Neural progenitor cell (in vitro differentiated cells): ENCODE measurements at places on chromosomes 3 and 15. TPM values are rescaled to one million over a fixed set of nuclear protein-coding genes. Genes with fewer than 3 reads are reported as not detected.

The ERICH6 gene
- 0.28 TPM in 1 of 2 replicates, not detected in the other for total RNA-seq

The LAMB2 gene
- total RNA-seq: 75.4 and 137 TPM in 2 replicates

The GATM gene
- total RNA-seq: 21.3 and 21.4 TPM in 2 replicates

DNA sequence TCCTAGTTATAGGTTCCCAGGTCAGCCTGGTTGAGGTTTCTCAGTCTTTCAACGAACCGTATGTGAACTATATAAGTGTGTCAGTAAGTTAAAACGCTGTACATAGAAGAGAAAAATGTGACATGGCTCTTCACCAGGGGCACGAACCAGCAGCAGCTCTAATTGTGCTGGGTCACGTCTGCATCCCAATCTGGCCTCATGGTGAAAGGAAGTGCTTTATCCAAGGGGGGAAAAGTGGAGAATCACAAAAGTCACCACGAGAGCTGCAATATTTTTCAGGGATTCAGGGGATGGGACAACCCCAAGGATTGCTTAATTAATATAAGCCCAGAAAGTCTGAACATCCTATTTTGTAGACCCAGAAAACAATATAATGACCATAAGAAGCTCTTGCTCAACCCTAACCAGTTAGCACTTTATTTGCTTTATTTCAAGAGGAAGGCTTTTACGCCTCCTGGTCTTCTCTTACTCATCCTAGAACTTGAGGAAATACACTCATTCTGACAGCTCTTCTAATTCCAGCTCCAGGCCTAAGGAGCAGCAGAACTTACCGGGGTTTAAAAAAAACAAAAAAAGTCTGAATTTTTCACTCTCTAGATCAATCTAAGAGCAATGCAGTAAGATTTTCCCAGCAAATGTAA is 16.5 kb downstream of the ANXA2 start:
- no peak for DNase-seq

DNA sequence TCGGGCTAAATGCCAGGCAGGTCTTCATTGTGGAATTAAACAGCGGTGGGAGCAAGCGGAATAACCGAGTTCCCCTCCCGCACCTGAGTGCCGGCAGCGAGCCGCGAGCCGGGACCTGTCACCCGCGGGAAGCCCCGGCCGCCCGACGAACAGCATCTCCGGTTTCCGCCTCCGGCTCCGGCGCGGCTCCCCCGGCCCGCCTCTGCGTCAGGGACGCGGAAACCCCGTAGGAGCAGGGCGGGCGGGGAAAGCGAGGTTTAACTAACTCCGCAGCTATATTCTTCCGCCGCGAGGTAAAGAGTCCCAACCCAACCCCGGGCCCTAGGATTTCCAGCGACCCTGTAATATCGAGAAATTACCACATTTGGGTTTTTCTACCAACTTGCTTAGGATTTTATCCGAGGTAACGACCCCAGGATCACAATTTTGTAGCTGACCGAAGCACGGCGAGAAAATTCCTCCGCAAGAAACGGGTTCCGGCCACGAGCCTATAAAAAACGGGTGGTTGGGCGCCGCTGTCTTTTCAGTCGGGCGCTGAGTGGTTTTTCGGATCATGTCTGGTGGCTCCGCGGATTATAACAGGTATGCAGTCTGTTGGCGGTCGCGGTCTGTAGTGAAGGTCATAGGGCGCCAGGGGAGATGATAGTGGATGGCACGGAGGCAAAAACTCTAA is at the start of gene EIF4A2:
EIF4A2 (plus strand) TSS at position 520 of the 673 bp plus-strand sequence; CDS start at position 554, 34 bp downstream.
- DNase-seq: peak; percentile 97

- DNase-seq: no peak
Measured at GRCh38 chr3:158847452-158847821, 45.6 kb downstream of the MFSD1 start.

- DNase-seq: no peak
Measured at GRCh38 chr15:81166636-81167305, 29.9 kb upstream of the IL16 start.

DNA sequence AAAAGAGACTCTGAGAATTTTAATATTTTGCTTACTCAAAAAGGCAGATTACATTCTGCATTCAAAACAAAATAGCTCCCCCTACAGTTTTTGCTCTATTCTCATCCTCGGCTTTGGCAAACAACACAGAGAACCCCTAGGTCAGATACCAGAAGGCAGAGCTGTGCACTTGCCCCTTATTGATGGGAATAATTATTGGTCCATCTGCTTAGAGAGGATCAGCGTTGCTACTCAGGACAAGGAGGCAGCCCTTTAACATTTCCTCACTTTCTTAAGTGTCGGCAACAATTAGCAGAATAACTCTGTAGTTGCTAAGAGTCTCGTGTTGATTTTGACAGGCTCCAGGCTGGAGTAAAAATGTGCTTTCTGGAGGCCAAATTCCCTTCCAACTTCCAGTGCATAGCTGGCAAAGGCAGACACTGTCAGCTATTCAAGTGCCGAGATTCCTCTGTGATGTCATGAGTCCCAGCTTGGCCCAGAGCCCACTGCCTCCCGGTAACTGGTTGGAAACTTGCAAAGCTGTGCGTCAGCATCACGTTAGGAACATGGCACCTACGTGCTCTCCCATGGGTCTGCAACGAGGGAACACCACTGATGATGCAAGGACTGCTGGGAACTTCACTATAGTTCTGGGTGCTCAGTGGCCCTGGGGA is 482.7 kb upstream of the ADAMTS9 start:
- peak; percentile 44 for DNase-seq

DNA sequence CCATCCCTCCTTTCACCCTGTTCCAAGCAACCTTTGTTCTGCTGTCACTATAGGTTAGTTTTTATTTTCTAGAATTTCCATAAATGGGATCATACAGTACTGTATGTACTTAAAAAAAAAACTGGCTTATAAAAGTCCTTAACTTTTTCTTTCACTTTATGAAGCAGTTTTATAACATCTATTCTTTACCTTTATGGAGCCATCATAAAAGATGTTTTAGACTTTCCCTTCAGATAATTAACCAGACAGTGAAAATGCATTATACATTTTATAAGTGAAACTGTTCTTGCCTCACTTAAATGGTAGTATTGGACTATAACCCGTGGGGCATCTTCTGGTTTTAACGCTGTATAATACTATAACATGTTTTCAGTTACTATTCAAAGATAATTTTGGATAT is 26.2 kb downstream of the PLS1 start:
- no peak for DNase-seq

DNA sequence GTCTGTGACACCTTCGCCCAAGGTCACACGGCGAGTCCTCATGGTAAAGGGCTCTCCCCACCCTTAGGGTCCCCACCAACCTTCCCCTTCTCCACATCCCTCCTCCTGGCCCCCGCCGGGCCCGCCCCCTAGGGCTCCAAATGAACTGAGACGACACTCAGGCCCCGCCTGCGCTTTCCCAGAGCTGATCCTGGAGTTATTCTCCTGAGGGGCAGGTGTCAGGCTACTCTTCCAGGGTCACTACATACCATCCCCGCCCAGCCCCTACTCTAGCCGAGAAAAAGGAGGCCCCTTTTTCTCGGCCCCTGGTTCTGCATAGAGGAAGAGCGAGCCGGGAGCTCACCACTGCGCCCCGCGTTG is 292 bp downstream of the USP4 start:
- DNase-seq: peak; percentile 76

- no peak for DNase-seq
Measured at GRCh38 chr15:77031376-77032050, 36.6 kb downstream of the PSTPIP1 start.

DNA sequence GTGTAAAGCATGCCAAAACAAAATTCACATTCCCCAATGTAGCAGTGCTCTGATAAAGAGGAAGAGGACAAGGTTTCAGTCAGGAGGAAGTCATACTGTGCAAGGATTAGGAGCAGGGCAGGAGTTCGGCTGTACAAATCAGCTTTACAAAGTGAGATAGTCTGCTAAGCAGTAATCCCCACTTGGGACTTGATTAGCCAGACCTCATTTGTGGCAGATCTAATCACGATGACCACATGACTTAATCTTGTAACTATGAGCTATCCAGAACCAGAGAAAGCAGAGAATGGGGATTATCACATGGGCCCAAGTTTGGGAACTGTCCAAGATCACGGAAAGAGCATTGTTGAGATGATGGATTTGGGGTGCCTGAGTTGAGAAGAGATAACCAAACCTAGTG is 7.8 kb downstream of the DCBLD2 start:
- peak; percentile 58 for DNase-seq

GRCh38 chr15:84955089-84955848 is 26.4 kb upstream of the PDE8A start:
- peak; percentile 70 for DNase-seq

The ADAMTS7 gene
- total RNA-seq: 19.2 and 56.6 TPM in 2 replicates

DNA sequence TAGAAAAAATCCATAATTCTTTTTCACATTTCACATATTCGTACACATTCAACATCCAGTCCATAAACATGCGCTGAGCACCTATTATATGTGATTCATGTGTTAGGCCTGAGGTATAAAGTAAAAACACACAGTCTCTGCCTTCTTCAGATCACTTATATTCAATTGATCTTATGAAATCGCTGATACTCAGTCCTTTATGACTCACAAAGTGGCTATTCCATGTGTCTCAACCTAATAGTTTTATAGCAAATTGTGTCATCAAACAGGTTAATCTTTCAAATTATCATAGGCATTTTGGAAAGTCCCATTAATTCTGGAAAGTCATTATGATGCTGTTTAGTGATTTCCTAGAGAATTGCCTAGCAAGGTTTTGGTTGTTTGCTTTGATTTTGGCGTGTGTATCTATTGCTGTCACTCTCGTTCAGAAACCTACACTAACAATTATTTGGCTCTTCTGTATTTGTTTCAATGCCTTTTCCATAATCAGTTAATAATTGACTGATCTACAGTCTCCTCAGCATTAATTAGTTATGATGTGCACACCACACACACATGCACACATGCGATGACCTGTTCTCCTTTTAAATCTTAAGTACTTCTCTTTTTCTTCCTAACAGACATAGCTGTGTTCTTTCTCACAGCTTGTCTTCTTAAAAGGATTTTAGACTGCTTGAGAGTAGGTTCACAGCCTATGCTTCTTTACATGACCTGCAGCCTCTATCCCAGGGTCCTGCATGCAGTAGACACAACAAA is 353.1 kb downstream of the MECOM start:
- no peak for DNase-seq

- no peak for DNase-seq
Measured at GRCh38 chr3:171994646-171995428, 44.5 kb upstream of the FNDC3B start.

- no peak for DNase-seq
Measured at GRCh38 chr3:155015776-155016436, 64.2 kb upstream of the MME start.

DNA sequence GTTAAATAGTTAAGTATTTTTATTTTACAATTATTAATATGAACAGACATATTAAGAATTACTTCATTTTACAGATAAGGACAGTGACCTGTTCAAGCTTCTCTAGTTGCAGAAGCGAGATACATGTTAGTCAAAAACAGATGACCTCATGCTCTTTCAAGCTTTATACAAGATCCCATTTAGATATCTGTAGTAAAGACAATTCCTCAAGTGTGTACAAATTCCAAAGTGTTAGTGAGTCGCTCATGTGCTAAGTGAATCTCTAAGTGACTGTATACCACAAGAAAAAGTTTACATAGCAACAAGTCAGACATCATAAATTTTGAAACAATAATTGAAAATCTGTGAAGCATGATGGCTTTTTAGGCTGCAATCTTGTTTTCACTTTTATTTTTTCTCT is 293.8 kb downstream of the ROBO1 start:
- DNase-seq: no peak

- DNase-seq: no peak
Measured at GRCh38 chr15:90563463-90563862, 33.7 kb downstream of the CRTC3 start.

- no peak for DNase-seq
Measured at GRCh38 chr3:112605285-112605684, 35.7 kb downstream of the CCDC80 start.

DNA sequence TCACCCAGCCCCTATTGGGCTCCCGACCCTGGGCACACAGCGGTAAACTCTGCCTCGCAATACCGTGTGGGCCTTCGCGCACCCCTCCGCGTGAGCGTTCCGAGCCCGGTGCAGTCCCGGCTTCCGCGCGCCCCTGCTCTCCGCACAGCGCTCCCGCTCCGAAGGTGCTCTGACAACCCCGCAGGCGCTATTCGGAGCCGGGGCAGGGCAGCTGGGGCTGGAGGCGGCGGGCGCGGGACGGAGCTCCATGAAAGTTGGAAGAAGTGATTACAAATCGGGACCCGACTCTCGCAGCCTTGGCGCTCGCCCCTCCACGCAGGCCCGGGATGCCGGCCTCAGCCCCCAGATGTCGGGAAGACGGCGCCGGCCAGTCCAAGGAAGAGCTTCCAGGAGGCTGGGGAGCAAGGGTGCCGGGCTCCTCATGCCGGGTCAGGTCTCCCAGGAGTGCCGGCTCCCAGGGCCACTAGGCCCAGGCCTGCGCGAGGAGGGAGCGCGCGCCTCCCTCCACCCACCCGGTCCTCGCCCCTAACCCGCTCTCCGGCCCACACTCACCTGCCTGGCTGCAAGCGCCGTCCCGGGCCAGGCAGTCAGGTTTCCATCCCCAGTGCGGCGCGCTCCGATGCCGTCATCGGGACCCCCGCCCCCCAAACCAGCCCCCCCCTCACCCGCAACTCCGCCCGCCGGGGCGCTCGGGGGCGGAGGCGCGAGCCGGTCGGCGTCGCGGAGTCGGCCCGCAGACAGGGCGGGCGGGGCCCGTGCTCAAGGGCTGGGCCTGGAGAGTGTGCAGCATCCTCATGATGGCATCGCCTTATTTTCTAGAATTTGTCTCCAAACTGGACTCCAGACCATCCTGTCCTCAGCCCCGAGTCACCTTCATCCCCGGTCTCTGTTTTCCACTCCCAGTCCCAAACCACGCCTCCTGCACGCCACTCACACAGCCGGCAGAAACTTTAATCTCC is at the start of gene KIF7:
KIF7 (minus strand) TSS at position 621 of the 959 bp plus-strand sequence. CDS start 2,537 bp downstream, outside the sequence.
- peak; percentile 91 for DNase-seq

GRCh38 chr3:64343689-64344430 is 118.6 kb upstream of the PRICKLE2 start:
- DNase-seq: no peak

GRCh38 chr15:50353251-50353974 is 1.6 kb downstream of the GABPB1 start:
- no peak for DNase-seq

GRCh38 chr15:29143909-29144635 is 125.5 kb downstream of the NSMCE3 start:
- no peak for DNase-seq

- DNase-seq: peak; percentile 27
Measured at GRCh38 chr3:10353160-10353559, 32.2 kb upstream of the SEC13 start.

The SLC2A2 gene
- not detected in 2 replicates for total RNA-seq

The TNFAIP8L3 gene
- not detected in 2 replicates for total RNA-seq

DNA sequence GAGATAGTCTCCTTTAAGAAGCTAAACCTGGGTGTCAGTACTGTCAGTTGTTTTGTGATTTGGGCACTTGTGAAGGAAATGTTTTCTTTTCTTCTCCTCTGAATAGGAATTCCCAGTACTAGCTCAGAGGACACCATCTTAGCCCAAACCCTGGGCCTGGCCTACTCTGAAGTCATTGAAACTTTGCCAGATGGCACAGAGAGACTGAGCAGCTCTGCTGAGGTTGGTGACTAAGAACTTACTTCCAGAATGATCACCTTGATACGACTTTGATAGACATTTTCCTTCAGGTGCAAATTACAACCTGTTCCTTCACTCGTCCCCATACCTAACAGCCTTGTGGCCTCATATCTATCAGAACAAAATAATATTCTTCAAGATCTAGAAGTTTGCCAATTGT is 100.2 kb downstream of the LARS2 start:
- DNase-seq: no peak
